Activated CD4-positive, alpha-beta T cell treated with anti-CD3 and anti-CD28 coated beads for 24 hours (primary cell): ENCODE measurements at places on chromosomes 2 and 18.
A peak's percentile ranks its signal among the peaks of the same experiment; 100 is the strongest.

DNA sequence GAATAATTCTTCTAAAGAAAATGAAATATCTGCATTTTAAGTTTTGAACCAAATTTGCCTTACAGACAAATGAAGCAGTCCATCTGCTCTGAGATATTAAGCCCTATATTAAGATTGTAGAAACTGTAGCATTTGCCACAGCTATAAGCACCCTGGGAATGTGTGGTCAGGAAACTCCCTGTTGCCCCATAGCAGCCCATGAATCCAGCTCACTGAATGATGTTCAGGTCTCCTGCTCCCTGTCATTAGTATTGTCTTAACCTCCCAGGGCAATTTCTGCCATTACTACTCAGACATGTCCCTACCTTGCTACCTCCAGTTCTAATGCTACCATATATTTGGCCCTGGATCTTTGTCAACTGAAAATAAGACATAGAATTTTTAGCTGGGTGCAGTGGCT is 41.1 kb downstream of the CDK15 start:
- no peak for DNase-seq

- no peak for DNase-seq
These were observed 74.0 kb downstream of the MYO1B start for GRCh38 chr2:191319186-191319585.

- DNase-seq = no peak
These were observed 1.3 kb upstream of the GPC1 start for GRCh38 chr2:240433973-240434727.

DNA sequence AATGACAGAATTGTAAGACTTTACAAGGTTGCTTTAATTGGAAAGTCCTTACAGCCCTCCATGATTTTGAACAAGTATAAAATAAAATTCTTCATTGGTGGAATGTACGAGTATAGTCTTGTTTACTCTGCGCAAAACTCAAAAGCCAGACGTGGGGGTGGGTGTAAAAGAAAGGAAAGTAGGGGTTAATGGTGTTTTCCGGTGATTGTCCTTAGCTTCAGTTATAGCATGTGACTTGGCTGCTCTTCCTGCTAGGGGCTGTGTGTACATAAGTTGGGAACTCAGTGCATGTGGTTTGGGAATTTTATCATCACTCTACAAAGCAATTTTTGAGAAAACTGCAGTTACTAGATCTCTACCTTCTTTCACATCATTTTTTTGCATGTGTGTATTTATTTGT is 82.4 kb upstream of the CAVIN2 start:
- no peak for DNase-seq

GRCh38 chr2:9467687-9468086 is 6.7 kb upstream of the IAH1 start:
- DNase-seq = no peak

DNA sequence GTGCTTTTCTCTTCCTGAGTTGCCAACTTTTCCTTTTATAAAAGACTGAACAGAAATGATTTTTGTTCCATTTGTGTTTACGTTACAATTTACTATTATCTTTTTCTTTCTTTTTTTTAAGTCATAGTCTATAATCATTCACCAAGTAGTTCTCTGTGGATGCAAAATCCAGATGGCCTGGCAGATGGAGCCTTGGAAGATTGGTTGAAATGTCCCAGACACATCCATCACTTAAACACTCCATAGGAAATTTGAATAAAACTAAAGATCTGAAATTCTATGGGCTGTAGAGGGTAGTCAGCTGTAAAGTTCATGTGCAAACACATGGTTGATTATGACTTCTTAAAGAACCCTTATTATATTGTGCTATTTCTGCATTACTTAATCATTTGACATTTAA is 164.8 kb upstream of the DOCK10 start:
- no peak for DNase-seq

- DNase-seq = no peak
These were observed 27.8 kb downstream of the CACNB4 start for GRCh38 chr2:152071092-152071491.

DNA sequence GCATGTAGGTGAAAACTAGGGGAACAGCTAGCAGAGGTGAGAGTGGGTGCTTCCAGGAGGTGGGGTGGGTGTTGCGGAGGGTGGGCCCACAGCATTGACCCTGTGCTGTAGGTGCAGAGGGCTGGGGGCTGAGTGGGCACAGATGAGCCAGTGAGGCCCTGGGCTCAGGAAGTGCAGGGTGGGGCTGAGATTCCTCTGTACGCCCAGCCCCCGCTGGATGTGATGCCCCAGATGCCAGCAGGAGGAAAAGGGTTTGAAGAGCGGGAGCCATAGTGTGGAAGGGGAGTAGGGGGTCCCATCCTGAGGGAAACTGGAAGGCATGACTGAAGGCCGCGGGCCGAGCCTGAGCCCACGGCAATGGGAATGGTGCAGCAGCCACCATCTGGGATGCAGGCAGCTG is 14.1 kb upstream of the OTOS start:
- no peak for DNase-seq

DNA sequence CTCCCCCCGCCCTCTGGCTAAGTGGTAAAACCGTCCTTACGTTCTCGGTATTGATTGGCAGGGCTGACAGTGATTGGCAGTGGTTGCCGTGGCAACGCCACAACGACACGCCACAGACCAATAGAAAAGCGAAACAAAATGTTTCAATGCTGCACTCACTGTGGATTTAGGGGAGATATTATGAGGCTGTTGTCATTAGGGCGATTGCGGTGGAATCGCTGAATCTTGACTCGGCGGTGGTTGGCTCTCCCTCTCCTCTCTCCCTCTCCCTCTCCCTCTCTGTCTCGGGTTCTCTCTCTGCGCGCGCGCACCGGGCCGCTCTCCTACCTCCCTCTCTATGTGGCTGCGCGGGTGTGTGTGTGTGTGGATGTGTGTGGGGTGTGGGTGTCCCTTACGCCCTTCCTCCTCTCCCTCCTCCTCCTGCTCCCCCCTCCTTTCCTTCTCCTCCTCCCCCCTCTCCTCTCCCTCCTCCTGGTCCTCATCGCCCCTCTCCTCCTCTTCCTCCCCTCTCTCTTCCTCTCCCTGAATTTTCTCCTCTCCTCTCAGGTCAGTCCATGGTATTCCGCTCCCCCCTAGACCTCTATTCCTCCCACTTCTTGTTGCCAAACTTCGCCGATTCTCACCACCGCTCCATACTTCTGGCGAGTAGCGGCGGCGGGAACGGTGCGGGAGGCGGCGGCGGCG is at the start of gene SIX3:
TSS of gene SIX3 (plus strand) at position 152 of the 684 bp plus-strand sequence. CDS start at position 555, 403 bp downstream.
- DNase-seq = peak; percentile 18

DNA sequence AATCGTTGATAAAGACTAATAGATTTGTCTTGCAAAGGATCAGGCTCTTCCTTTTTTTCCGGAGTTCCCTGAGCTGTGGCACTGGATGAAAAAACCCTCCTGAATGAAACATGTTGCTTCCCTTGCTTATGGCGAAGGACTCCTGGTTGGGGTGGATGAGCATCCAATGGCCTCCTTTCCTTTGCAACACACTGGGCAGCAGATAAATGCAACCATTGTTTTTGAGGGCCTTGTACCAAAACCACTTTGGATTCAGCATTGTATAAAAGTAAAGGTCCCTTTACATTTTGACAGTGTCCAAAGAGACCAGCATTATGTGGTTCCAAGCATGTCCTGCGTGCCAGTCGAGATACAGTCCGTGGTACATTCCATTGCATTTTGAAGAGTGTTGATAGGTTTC is 44.7 kb downstream of the FAM210A start:
- DNase-seq = no peak

DNA sequence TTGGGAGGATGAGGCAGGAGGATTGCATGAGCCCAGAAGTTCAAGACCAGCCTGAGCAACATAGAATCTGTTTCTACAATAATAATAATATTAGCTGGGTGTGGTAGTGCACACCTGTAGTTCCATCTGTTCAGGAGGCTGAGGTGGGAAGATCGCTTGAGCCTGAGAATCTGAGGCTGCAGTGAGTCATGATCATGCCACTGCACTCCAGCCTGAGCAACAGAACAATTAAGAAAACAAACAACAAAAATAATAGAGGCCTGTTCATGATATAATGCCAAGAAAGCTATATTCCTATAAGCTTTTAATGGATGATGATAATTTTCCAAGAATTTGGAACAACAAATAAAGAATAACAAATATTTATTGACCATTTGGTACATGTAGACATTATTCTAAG is 6.9 kb upstream of the CCBE1 start:
- DNase-seq = no peak

DNA sequence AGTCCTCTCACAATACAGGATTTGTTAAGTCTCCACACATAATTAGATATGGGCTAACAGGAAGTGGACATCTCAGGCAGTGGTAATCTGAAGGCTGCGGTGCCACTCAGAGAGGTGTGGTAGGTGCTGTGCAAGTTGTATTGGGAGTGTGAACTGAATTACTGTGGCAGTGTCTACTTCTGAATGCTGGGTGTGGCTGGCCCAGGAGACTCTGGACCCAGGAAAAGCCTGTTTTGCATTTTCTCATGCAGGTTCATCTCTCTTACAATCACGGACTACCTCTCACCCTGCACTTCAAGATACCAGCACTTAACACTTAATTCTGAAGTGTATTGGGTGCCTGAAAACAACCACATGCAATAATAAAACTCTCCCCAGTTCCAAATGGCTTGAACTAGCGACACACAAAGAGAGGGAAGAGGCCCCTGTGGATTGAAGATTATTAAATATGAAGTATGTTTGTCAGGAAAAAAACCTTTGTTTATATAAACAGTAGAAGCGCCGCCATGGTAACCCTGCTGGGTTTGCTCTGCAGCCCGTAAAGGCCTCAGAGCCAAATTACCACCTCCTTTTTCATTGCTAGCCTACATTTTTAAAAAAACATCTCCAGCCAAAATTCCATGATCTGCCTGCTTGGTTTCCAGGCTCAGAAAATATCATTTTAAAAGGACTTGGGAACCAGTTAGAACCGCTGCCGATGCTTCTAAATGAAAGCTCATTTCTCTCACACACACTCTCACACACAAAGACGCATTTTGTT is 77.5 kb downstream of the GFPT1 start:
- DNase-seq = no peak

DNA sequence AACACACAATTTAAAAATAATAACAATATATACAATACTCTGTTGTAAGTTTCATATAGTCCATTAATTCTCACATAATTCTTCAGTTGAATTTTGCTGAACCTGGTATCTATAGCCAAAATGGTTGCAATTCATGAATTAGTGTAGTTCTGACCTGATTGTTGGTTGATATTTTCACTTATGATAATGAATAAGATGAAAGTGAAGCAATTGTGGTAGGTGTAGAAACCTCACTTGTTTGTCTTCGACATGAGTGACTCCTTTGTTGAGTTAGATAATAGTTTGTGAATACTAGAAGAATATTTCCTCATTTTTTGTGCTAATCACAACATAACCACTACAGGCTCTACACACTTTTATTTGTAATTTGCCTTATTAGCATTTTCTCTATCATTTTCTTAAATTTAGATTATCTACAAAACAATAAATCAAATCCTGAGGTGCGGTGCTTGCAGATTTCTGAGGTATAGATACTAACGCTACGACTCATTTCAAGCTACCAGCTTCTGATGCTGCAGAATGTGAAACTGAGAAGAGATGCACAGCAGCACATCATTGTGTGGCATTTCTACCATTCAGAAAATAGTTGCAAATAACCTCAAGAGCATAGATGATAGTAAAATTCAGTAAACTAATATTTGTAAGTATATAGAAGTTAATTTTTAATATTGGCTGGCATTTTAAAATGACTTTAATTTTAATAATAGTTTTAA is 117.9 kb downstream of the KCNH7 start:
- DNase-seq = no peak

DNA sequence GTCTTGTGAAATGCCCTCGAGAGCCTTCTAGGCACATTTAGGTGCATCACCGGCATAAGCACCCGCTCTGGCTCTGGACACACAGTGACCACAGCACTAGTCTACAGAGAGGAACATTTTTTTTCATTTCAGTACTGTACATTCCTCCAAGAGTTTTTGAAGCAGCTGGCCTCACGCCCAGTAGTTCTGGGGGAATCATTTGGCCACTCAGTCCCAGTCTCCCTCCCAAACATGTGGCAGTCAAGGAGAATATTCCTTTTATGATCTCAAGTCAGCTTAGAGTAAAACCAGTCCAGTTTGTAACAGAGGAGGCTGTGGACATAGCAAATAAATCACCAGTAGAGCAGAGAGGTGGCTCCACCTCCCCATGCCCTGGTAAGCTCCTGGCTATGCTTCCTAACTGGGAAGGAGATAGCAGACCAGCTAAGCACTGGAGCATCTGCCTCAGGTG is 48.1 kb downstream of the KCNE4 start:
- no peak for DNase-seq

DNA sequence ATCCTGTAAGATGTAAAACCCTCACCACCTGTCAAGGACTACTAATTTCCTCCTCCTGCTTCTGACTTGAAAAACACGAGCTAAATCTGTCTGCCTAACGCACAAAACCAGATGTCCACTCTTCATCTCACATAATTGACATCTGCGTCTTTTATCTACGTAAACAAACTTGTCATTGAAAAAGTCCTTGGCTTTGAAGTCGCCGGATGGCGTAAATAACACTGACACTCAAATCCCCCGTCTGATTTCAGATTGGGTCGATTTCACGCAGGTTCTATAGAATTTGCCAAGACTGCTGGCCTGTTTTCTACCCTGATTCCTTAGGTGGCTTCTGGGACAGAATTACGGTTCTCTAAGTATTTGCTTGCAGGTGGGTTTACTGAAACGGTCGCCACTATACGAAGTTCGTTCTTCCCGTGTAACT is 539 bp upstream of the MOB4 start:
- DNase-seq = no peak

DNA sequence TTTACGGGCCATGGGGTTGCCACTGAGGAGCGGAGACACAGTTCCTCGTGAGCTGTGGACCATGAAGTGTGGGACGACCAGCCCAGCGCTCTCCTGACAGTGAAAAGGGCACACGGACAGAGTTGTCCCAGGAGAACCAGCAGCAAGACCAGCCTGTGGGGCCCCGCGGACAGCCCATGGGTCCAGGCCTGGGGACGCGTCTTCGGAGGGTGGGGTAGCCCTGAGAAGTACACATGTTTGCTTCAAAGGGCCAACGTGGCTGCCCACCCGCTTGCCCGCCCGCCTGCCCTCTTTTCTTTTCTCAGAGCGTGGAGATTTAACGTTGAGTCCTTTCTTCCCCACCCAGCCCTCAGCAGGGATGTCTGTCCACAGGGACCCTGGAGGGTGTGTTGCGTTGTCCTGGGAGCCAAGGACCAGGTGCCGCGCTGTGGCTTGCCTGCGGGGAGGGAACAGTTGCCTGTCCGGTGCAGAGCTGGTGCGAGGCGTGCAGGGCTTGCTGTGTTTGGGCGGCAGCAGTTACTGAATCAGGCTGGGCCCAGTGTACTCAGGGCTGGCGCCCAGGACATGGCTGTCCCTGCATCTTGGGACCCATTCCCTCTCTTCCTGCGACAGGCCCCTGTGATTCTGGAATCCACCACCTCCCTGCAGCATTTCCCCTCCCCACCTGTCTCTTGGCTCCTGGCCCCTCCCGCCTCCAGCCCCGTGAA is 120.1 kb upstream of the HDAC4 start:
- DNase-seq = no peak

DNA sequence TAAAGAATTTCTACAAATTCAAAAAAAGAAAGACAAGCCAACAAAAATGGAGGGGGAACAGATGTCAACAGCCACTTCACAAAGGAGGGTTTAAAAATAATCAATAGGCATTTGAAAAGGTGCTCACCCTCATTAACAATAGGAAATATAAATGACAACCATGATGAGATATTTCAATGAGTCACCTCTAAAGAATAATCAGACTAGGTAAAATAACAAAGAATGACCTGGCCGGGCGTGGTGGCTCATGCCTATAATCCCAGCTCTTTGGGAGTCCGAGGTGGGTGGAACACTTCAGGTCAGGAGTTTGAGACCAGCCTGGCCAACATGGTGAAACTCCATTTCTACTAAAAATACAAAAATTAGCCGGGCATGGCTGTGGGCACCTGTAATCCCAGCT is 133.6 kb downstream of the KCNE4 start:
- no peak for DNase-seq
